Stimulated activated naive CD4-positive, alpha-beta T cell treated with Interleukin-2 at 50 U/mL for 16 hours (primary cell): ENCODE measurements at places on chromosomes 3 and 15.

- DNase-seq = no peak
These were observed 32.0 kb downstream of the DCUN1D1 start for GRCh38 chr3:182948305-182948704.

DNA sequence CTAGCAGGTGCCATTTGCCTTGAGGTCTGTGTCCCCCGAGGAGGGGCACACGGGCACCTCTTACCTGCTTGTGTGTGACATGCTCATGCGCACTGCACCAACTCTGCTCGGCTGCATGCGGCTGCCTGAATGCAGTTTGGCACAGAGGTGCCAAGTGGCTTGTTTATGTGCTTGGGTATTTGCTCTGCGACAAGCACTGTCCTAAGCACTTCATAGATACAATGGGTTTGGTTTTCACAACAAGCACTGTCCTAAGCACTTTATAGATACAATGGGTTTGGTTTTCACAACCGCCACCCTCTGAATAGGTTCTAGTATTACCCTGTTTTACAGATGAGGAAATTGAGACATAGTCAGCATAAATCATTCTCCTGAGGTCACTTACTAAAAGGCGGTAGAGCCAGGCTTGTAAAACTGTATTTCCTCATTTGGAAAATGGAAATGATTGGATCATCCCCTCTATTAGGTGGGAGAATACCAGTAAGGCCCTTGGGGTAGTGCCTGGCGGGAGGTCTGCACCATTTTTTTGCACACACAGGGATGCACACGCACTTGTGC, 487 bp downstream of the ITIH4 start:
- DNase-seq = no peak

- DNase-seq = no peak
These were observed 433.4 kb upstream of the CFAP20DC start for GRCh38 chr3:59483191-59483590.

- no peak for DNase-seq
These were observed 18.3 kb downstream of the TGM4 start for GRCh38 chr3:44892689-44893088.

DNA sequence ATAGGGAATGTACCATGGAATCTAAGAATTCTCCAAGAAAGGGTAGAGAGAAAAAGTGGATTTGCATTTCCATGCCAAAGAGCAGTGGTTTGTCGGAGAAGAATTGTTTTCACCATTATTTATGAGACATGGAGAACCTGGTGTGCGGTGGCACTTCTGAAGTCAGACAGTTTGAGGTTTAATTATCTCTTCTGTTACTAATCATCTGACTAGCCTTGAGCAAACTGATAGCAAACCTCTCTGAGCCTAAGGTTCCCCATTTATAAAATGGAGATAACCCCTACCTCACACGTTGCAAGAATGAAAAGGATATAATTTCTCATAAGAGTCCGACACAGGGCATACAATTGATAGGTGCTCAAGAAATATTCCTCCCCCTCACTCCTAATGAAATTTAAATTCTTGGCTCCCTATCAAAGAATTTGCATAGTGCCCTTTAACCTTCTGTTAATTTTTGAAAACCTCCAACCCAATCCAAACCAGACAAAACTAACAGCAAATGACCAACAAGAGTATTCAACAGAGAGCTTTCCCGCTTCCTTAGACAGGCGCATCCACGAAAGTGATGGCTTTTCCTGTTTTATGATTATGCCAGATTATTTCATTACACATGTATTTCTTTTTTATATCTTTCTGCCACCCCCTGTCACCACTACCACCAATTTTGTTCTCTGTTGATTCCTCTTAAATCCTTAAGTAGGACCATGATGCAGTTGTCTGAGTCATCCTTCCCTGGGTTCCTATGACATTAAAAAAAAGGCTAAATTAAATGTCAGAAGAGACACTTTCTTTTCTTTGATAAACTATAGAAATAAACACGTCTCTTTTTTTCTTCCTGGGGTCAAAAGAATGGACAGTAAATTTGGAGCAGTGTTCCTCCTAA, 28.5 kb downstream of the TMEM212 start:
- DNase-seq = no peak

GRCh38 chr15:41821831-41822230, 6.1 kb upstream of the JMJD7 start:
- DNase-seq = no peak
